ENCODE measurements at places on chromosomes 16 and 17. TPM values are rescaled to one million over a fixed set of nuclear protein-coding genes. Genes with fewer than 3 reads are reported as not detected.

GRCh38 chr17:73593249-73593965, 50.8 kb downstream of the SDK2 start:
- H3K4me1 ChIP-seq = peaks cover 45% of the 10 kb centered on the region
- H3K27ac ChIP-seq = no peak overlapping the region
- H3K27me3 ChIP-seq = no peaks in the 10 kb centered on the region
- no peak overlapping the region for H3K4me3 ChIP-seq
- DNase-seq = no peak

DNA sequence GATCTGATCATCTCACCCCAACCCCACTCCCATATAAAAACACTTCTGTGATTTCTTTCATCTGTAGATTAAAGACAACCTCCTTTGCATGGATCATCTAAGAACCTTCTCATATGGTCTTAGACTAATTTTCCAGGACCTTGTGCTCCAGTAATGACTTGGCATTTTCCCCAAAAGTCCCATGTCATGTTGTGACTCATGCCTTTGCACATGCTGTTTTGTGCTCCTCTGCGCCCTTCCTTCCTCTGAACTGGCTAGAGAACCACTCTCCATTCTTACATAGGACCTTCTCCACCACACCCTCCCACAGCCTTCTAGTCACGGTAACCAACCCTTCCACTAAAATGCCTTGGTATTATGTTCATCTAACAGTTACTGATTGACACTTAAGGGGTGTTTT, 99.5 kb upstream of the AXIN2 start:
- H3K4me1 ChIP-seq = peaks cover 35% of the 10 kb centered on the region
- peak; percentile 30 for DNase-seq

DNA sequence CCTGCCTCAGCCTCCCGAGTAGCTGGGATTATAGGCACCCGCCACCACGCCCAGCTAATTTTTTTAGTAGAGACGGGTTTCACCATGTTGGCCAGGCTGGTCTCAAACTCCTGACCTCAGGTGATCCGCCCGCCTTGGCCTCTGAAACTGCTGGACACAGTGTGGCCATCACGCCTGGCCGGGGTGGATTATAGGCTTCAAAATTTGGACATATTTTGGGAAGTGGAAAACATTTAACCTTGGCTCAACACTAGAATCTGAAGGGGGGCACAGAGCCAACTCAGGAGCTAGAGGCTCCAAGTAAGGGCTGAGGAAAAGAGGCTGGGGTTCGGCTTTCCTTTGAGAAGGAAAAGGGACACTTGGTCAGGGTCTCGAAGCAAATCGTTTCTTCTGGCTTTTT, 2.2 kb upstream of the CDK5R1 start:
- H3K27me3 ChIP-seq = no peaks in the 10 kb centered on the region
- H3K36me3 ChIP-seq = peaks cover 42% of the 10 kb centered on the region
- DNase-seq = no peak
- H3K4me3 ChIP-seq = no peak overlapping the region
- peaks cover 31% of the 10 kb centered on the region for H3K4me1 ChIP-seq

- H3K27ac ChIP-seq = no peak overlapping the region
- no peak overlapping the region for H3K4me3 ChIP-seq
- H3K27me3 ChIP-seq = no peaks in the 10 kb centered on the region
- H3K36me3 ChIP-seq = no peaks in the 10 kb centered on the region
- no peak for DNase-seq
- no peaks in the 10 kb centered on the region for H3K4me1 ChIP-seq
Observed at GRCh38 chr17:67041941-67042899, 2.1 kb upstream of the CACNG1 start.

DNA sequence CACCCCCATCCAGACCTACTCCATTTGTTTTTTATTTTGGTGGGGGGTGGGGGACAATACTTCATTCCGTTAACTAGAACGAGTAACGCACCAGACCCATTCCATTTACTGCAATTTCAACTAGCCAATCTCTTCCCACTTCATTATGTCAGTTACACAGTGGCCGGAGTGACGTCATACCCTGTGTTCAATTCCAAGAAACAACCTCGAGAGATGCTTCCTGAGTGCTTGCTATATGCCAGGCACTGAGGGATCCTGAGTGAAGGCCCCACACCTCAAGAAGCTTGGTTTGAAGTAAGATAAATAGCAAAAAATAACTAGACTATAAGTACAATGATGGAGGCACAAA, 9.1 kb upstream of the SIAH1 start:
- peaks cover 4% of the 10 kb centered on the region for H3K4me1 ChIP-seq
- H3K36me3 ChIP-seq = no peaks in the 10 kb centered on the region
- no peak overlapping the region for H3K4me3 ChIP-seq

- H3K4me3 ChIP-seq = no peak overlapping the region
- H3K27ac ChIP-seq = no peak overlapping the region
- H3K27me3 ChIP-seq = no peaks in the 10 kb centered on the region
- no peaks in the 10 kb centered on the region for H3K4me1 ChIP-seq
- peaks cover 3% of the 10 kb centered on the region for H3K36me3 ChIP-seq
- no peak for DNase-seq
Observed at GRCh38 chr16:2243031-2243528, 6.8 kb downstream of the DNASE1L2 start.

- H3K27ac ChIP-seq = no peak overlapping the region
- peaks cover 9% of the 10 kb centered on the region for H3K4me1 ChIP-seq
- H3K4me3 ChIP-seq = peak overlapping the region; percentile 71
- H3K36me3 ChIP-seq = no peaks in the 10 kb centered on the region
Observed at GRCh38 chr17:38509772-38510420, 81.6 kb downstream of the ARHGAP23 start.

DNA sequence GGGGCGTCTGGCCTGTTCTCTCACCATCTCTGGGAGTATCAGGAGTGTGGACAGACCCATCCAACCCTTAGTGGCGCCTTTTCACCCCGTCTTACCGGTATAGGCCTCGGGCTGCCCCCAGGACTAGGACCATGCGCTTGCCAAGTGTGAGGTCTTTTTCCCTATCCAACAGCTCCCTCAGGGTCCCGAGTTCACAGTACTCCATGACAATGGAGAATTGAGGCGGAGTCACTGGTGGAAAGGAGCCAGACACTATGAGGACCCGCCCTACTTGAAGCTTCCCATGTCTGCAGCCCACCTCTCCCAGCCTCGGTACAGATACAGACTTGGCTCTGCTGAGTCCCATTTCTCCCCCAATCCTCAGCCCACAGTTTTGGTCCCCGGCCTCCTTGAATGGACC, 15.9 kb upstream of the RFWD3 start:
- no peaks in the 10 kb centered on the region for H3K27me3 ChIP-seq
- H3K4me1 ChIP-seq = no peaks in the 10 kb centered on the region
- H3K36me3 ChIP-seq = peaks cover 17% of the 10 kb centered on the region
- H3K4me3 ChIP-seq = no peak overlapping the region
- no peak overlapping the region for H3K27ac ChIP-seq

DNA sequence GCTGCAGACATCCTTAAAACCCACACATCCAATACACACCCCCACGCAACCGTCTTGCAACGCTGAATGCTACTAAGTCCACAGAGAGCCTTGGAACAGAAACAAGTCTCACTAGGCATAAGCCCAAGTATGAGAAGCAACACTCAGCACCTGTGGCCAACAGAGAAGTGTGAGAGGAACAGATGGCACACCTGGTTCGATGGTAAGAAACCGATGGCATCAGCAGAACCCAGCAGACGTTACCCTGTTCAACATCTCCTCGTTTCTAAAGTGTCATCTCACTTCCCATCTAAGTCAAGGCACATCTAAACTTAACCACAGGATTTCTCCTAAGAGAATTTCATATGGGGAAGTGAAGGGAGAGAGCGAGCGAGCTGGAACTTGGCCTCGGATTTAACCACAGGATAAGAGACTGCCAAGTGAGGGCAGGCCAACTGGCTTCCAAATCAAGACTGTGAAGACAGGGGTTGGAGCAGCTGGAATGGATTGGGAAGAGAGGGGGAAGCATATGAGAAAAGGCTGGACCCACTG, 41.0 kb downstream of the NXPH3 start:
- no peak for DNase-seq
- peaks cover 34% of the 10 kb centered on the region for H3K36me3 ChIP-seq
- no peaks in the 10 kb centered on the region for H3K27me3 ChIP-seq
- peaks cover 31% of the 10 kb centered on the region for H3K4me1 ChIP-seq

DNA sequence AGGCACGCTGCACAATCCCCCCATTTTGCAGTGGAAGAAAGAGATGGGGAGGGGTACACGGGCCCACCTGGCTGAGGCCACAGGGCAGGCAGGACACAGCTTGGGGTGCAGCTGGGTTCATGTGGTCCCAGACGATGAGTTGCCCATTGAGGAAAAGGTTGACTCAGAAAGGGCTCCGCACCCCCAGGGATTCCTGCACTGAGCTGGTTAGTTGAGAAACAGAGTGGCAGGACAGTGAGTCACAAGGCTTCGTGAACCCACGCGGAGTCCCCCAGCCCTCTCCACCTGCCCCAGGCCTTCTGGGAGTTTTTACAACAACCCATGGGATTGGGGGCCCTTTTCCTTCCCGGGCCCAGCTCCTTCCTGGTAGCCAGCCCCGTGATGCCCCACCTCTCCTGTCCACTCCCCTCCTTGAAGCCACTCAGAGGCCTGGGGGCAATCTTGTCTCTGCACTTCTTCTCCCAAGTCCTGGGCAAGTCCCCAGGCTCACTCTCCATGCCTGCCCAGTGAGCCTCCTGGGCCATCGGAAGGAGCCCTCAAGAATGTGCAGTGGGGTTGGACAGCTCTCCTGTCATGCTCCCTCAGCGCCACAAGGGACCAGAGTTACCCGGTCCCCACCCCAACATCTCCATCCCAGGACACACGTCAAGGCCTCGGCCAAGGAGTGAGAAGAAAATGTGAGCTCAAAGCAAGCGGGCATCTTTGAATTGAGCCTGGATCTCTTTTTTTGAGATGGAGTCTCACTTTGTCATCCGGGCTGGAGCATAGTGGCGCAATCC, 251.2 kb downstream of the PARN start:
- DNase-seq = no peak
- no peaks in the 10 kb centered on the region for H3K4me1 ChIP-seq
- no peaks in the 10 kb centered on the region for H3K27me3 ChIP-seq
- no peak overlapping the region for H3K4me3 ChIP-seq
- H3K36me3 ChIP-seq = no peaks in the 10 kb centered on the region

GRCh38 chr17:43935926-43936261, 6.4 kb downstream of the PPY start:
- H3K27ac ChIP-seq = no peak overlapping the region
- H3K4me1 ChIP-seq = peaks cover 8% of the 10 kb centered on the region
- no peak overlapping the region for H3K4me3 ChIP-seq
- H3K36me3 ChIP-seq = no peaks in the 10 kb centered on the region

DNA sequence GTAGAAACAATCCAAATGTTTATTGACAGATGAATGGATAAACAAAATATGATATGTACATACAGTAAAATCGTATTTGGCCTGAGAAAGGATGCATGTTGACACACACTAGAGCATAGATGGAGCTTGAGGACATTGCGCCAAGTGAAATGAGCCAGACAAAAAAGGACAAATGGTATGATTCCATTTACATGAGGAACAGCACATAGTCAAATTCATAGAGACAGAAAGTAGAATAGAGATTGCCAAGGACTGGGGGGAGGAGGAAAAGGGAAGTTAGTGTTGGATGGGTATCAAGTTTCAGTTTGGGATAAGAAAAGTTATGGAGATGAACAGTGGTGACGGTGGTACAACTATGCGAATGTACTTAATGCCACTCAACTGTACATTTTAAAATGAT, 47.9 kb downstream of the COPRS start:
- H3K4me3 ChIP-seq = no peak overlapping the region
- H3K36me3 ChIP-seq = no peaks in the 10 kb centered on the region
- DNase-seq = no peak
- peaks cover 12% of the 10 kb centered on the region for H3K27me3 ChIP-seq
- H3K27ac ChIP-seq = no peak overlapping the region
- H3K4me1 ChIP-seq = no peaks in the 10 kb centered on the region

- peaks cover 5% of the 10 kb centered on the region for H3K27me3 ChIP-seq
- no peak overlapping the region for H3K27ac ChIP-seq
- H3K36me3 ChIP-seq = no peaks in the 10 kb centered on the region
- no peaks in the 10 kb centered on the region for H3K4me1 ChIP-seq
- no peak overlapping the region for H3K4me3 ChIP-seq
Observed at GRCh38 chr16:83771306-83771942, 36.4 kb upstream of the HSBP1 start.

Gene ETV4
- total RNA-seq = 4.2 TPM

Gene TPSD1
- total RNA-seq = not detected

Gene USP10
- 105 TPM for total RNA-seq
